ENCODE measurements at places on chromosomes 3 and 15.
A peak's percentile ranks its signal among the peaks of the same experiment; 100 is the strongest.

DNA sequence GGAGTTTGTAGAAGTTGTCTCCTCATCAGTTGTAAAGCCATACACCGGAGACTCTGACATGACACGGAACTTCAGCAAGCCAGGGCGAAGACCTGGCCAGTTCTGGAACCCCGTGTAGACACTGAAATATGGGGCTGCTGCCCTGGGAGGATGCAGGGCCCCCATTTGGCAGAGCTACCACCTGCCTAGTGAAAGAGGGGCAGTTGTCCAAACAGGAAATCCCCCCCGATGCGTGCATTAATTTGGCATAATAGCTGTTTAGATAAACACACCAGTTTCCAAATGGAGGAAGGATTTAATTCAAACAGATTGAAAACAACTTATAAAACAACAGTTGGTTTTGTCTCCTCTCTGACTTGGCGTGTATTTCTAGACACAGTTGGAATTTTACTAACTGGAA lies 357.2 kb downstream of the GABRG3 start:
- DNase-seq: no peak

- DNase-seq: no peak
Observed at GRCh38 chr3:67484085-67484484, 170.3 kb downstream of the SUCLG2 start.

GRCh38 chr3:78023257-78023656 lies 983.4 kb downstream of the ROBO2 start:
- no peak for DNase-seq

- DNase-seq: peak; percentile 64
Observed at GRCh38 chr3:14403619-14404155, 1.3 kb downstream of the SLC6A6 start.

- no peak for DNase-seq
Observed at GRCh38 chr15:96849271-96849900, 518.9 kb downstream of the NR2F2 start.

DNA sequence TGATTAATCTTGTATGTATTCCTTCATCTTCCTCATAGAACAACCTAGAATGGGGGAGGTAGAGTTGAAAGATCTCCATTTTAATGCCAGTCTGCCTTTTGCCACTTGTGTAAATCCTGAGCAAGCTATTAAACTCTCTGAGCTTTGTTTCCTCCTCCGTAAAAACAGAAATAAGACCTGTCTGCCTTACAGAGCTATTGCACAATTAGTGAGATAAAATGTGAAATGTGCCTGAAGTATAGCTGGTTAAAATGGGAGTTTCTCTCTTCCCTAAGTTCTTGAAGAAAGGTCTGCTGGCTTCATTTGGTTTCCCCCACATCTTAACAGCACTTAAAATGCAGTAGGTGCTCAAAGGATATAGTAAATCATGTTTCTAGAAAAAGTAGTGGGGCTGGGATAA lies 19.0 kb downstream of the ALDH1A2 start:
- no peak for DNase-seq

DNA sequence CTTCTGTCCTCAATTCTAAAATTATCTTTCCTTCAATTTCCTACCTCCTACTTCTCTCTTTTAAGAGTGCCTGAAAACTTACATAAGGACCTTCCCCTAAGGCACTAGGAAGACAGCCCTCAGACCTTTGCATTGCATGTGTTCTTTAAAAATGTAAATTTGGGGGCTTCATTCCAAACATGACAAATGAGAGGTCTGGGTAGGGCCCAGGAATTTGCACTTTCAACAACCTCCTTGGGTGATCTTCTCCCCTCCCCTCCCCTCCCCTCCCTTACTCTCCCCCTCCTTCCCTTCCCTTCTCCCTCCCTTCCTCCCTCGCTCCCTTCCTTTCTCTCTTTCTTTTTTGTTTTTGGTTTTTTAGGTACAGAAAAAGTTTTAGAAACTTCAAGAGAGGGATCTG lies 18.7 kb downstream of the USF3 start:
- DNase-seq: no peak

- no peak for DNase-seq
Observed at GRCh38 chr3:28308196-28308595, 40.3 kb upstream of the ZCWPW2 start.

DNA sequence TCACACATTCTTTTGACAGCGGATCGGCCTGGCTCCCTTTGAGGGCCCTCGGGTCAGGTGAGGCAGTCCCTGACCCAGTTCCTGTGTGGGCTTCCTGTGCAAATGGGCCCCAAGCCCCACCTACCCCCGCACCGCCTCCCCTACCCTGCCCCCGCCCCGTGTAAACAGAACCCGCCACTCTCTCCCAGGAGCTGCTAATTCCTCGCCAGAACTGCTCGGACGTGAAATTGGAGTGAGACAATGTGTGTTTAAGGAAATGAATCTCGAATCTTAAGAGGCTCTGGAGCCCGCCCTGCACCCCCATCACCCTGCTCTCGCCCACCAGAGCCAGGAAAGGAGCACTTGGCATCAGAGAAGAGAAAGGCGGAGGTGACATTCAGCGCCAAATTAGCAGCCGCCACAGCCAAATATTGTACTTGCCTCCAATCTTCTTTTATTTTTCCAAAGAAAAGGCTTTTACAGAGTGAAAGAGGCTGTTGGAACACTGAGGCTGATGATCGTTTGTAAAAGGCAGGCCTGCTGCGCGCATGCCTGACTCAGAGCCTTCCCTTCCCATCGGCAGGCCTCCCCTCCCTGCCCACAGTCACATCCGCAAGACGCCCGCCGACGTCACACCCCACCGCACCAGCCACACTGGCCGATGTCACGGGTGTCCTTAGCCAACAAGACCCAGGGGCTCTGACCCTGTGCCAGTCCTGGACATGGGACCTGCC lies 53.1 kb downstream of the CACNA2D2 start:
- DNase-seq: no peak

GRCh38 chr3:41893977-41894376 lies 67.9 kb downstream of the ULK4 start:
- no peak for DNase-seq
